Upper lobe of left lung (tissue), 6 donors: ENCODE measurements at places on chromosomes 6 and 20. TPM values are rescaled to one million over a fixed set of nuclear protein-coding genes. Genes with fewer than 3 reads are reported as not detected.

- DNase-seq, result no peak
These were observed 27.2 kb upstream of the CNKSR3 start for GRCh38 chr6:154537511-154538325.

GRCh38 chr6:23940466-23940865, 185.5 kb upstream of the NRSN1 start:
- no peak for DNase-seq

Gene KHDC1
- total RNA-seq, result 1.8 TPM

- DNase-seq, result no peak
These were observed 4.6 kb downstream of the MEA1 start for GRCh38 chr6:43009124-43009523.

- DNase-seq, result no peak
These were observed 177.5 kb upstream of the GGTLC1 start for GRCh38 chr20:24166123-24166381.

GRCh38 chr20:21183722-21184121, 57.8 kb downstream of the KIZ start:
- no peak for DNase-seq

Gene ANKRD66
- total RNA-seq, result not detected

Gene LY6G6D
- not detected for total RNA-seq

DNA sequence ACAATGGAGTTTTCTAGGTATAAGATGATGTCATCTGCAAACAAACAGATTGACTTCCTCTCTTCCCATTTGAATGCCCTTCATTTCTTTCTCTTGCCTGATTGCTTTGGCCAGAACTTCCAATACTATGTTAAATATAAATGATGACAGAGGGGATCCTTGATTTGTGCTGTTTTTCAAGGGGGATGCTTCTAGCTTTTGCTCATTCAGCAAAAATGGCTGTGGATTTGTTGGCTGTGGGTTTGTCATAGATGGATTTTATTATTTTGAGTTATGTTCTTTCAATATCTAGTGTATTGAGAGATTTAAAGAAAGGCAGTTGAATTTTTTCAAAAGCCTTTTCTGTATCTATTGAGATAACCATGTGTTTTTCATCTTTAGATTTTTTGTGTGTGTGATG, 662.4 kb upstream of the EYS start:
- DNase-seq, result no peak

Gene TBXT
- 0.13 TPM for total RNA-seq

DNA sequence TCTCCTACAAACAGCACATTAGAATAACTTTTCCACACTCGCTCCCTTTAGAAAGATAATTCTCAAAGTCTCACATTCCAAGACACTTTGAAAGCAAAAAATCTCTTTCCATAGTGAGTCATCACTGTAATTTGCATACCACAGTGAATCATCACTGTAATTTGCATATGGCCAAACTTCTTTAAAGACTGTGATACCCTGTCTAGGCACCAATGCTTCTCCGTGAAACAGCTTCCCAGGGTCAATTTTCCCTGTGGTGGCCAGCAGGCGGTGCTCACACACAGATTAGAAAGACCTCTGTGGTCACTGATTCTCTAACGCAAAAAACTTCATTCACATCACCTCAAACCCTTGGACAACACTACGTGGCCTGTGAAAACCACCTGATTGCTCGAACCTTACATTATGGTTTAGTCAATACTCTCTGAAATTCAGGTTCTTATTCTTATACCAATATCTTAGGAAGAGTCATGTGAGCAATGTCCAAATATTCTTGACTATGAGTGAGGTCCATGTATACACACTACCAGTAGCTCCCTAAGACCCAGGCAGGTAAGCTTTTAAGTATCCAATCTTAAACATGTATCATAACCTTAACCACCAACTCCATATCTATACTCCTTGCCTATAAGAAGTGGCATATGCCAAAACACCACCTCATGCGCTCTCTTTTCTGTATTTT, 78.5 kb upstream of the PHACTR1 start:
- peak; percentile 37 for DNase-seq

GRCh38 chr6:73369563-73369962, at the start of gene OOEP:
OOEP (minus strand) TSS chr6:73369897; CDS start chr6:73369792, 105 bp downstream.
- peak; percentile 82 for DNase-seq

GRCh38 chr20:31718952-31719643, 3.6 kb downstream of the BCL2L1 start:
- DNase-seq, result peak; percentile 52

- DNase-seq, result no peak
These were observed 18.7 kb upstream of the LY86 start for GRCh38 chr6:6569811-6570164.

- DNase-seq, result no peak
These were observed 111.6 kb downstream of the TBC1D32 start for GRCh38 chr6:121222656-121223055.

DNA sequence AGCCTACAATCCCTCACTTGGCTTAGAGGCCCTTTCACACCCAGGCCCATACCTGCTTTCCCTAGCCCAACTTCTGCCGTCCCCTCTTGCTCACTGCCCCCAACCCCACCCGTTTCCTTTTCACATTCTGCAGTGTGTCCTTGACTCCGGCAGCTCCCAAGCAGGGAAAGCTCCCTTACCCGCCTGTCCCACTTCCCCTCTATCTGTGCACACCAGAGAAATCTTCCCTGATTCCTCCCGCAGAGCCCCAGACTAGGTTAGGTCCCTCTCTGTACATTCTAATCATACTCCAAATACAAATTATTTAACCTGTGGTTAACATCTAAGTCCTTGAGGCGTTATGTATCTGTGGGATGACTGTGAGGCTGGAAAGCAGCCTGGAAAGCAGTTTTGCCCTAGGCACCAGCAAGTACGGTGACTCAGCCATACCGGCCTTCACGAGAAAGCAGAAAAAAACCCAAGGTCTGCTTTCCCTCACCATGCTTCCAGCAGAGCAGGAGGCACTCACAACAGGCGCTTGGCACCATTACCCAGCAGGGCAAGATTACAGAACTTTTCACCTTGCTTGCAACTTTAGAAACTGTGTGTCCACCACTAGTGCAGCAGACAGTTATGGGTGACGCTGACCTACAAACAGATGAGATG, 22.3 kb downstream of the ELOVL5 start:
- DNase-seq, result peak; percentile 43

- DNase-seq, result no peak
These were observed 371.1 kb upstream of the ARID1B start for GRCh38 chr6:156406099-156406498.

DNA sequence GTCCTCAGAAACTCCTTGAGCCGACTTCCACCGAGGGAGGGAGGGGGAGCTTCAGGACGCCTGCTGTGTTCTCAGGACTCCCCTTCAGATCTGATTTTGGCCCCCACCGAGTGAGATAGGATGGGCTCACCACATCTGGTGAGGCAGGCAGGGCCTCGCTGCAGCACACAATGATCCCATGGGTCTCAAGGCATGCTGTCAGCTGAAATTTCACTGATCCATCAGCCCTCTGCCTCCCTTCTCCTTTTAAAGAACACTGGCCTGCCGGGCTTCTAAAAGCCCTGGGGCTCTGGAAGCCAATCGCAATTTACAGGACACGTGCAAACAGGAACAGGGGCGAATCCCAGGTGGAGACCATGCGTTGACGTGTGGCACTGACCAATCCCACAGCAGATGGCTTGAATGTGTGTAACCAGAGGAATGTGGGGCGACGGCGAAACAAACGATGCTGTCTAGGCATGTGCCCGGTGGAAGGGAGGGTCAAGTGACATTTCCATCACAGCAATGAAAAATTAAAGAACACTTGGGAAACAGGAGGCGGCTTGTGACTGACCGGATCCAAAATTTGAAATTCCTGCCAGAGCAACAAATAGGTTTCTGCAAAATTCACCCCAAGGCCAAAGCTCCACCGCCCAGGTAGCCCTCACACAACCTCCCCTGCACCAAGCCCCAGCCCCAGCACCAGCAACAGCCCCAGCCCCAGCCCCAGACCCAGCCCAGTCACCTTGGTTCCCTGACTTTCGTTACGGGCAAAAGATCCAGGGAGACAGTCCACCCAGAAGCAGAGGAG, 167.1 kb upstream of the ZNF337 start:
- DNase-seq, result peak; percentile 25

Gene SLC22A7
- total RNA-seq, result not detected

Gene TCF19
- 4.2 TPM for total RNA-seq

GRCh38 chr6:43800746-43801494, 30.9 kb downstream of the VEGFA start:
- no peak for DNase-seq

DNA sequence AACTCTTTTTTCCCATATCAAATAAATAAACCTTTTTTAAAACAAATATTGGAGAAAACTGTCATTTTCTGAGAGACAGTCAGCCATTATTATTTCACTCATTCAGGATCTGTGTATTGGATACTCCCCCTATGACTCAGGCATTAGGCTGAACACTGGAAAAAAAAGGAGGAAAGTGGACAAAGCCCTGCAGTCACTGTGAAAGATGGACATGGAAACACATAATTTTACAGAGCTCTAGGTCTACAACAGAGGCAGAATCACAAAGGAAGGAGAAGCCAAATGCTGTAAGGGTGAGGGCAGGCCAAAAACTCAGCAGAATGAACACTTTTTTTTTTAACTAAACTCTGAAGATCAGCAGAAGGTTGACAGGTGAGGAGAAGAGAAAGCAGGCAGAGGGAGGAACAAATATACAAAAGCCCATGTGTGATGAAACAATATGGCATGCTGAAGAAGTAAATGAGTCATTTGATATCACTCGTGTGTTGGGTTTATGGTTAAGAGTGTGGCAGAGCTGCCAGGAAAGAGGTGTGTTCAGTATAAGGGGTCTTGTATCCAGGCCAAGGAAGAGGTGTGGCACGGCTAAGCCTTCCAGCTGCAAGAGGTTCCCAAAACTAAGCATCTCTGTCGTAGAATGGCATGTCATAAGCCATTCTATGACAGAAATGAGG, 39.1 kb downstream of the EPB41L2 start:
- DNase-seq, result no peak

GRCh38 chr6:133889557-133890403, 867 bp downstream of the TCF21 start:
- no peak for DNase-seq

DNA sequence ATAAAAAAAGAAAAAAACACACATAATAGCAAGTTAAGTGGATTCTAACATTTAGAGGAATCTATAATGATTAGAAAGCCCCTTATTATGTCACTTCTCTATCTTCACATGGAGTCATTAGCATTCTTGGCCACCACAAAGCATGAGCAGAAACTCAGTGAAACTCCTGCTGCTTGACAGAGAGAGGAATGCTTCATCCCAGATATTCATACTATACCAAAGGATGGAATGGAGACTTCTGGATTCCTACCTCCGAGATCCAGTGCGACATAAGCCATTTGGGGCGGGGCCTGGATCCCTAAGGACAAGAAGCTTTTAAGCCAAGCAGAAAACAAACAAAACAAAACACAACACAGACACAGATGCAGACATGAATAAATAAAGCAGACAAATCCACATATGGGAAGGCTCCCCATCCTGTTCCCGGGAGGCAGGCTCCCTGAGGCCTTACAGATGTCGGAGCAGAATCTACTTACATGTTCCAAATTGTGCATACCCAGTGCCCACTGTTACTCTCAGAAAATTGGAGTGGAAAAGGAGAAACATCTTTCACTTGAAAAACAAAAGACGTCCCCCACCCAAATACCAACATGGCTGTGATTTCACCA, 727.3 kb downstream of the MAFB start:
- no peak for DNase-seq

DNA sequence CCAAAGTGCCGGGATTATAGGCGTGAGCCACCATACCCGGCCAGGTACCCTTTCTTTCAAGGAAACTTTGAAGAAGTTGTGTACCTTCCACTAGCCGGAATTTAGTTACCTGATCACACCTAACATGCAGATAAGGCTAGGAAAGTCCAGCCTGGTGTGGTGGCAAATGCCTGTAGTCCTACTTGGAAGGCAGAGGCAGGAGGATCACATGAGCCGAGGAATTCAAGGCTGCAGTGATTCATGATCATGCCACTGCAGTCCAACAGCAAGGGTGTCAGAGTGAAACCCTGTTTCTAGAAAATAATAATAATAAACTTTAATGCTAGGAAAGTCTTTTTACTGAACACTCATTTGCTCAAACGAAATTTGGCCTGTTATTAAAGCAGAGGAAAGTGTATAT, 21.0 kb downstream of the NFYA start:
- DNase-seq, result no peak

- peak; percentile 31 for DNase-seq
These were observed 897 bp downstream of the CD2AP start for GRCh38 chr6:47478233-47479139.

- DNase-seq, result no peak
These were observed 222.6 kb upstream of the MARCKS start for GRCh38 chr6:113634352-113635163.

GRCh38 chr20:61808447-61808846, 257.2 kb downstream of the TAF4 start:
- no peak for DNase-seq

GRCh38 chr6:83615025-83615999, 93.6 kb downstream of the SNAP91 start:
- no peak for DNase-seq

GRCh38 chr6:11770546-11771466, 7.8 kb downstream of the ADTRP start:
- peak; percentile 89 for DNase-seq

- DNase-seq, result no peak
These were observed 334.7 kb upstream of the FLRT3 start for GRCh38 chr20:14672066-14672465.

DNA sequence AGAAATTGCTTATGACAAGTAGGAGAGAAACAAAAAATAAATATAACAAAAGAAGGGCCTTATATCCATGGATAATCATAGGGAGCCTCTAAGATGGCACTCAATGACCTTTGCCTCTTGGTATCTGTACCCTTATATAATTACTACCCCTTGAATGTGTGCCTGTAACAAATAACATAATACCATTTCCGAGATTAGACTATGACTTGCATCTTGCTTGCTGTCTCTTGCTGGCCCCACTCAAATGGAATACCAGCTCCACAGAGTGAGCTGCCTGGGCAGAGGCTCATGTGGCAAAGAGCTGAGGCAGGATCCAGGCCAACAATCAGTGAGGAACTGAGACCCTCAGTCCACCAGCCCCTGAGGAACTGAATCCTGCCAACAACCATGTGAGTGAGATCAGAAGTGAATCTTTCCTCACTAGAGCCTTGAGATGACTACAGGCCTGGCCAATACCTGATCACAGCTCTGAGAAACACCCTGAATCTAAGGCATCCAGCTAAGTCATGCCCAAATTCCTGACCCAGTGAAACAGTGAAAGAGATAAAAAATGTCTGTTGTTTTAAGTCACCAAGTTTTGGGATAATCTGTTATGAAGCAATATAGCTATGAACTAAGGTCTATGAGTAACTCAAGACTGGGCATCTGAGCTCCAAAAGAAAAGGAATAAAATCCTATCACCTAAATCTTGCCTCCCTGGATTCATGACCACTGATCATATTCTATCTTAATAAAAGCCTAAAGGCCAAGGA, 5.5 kb downstream of the KATNA1 start:
- no peak for DNase-seq

GRCh38 chr6:104613416-104614001, 246.2 kb downstream of the HACE1 start:
- DNase-seq, result no peak

Gene ULBP3
- total RNA-seq, result 6.5 TPM

Gene PKIB
- 4.0 TPM for total RNA-seq

GRCh38 chr6:152004036-152004566, 196.6 kb downstream of the ESR1 start:
- no peak for DNase-seq
